Esophagus muscularis mucosa (tissue), 4 donors: ENCODE measurements at places on chromosomes 2 and 18. TPM values are rescaled to one million over a fixed set of nuclear protein-coding genes. Genes with fewer than 3 reads are reported as not detected.

Gene FBXO36
- total RNA-seq = 1.6 TPM

Gene PKDCC
- total RNA-seq = 219 TPM

Gene SNRPD1
- 7.1 TPM for total RNA-seq

Gene ABCG8
- total RNA-seq = not detected

Gene RAB11FIP5
- total RNA-seq = 17.0 TPM

Gene UGT1A4
- total RNA-seq = not detected

Gene ABCG5
- not detected for total RNA-seq

Gene NOL4
- not detected for total RNA-seq

GRCh38 chr2:164498836-164499235 is 122.4 kb downstream of the GRB14 start:
- DNase-seq = no peak

GRCh38 chr18:3867864-3868311 is 417.9 kb downstream of the TGIF1 start:
- no peak for DNase-seq

GRCh38 chr2:177806025-177806424 is 266.6 kb downstream of the PDE11A start:
- DNase-seq = no peak

DNA sequence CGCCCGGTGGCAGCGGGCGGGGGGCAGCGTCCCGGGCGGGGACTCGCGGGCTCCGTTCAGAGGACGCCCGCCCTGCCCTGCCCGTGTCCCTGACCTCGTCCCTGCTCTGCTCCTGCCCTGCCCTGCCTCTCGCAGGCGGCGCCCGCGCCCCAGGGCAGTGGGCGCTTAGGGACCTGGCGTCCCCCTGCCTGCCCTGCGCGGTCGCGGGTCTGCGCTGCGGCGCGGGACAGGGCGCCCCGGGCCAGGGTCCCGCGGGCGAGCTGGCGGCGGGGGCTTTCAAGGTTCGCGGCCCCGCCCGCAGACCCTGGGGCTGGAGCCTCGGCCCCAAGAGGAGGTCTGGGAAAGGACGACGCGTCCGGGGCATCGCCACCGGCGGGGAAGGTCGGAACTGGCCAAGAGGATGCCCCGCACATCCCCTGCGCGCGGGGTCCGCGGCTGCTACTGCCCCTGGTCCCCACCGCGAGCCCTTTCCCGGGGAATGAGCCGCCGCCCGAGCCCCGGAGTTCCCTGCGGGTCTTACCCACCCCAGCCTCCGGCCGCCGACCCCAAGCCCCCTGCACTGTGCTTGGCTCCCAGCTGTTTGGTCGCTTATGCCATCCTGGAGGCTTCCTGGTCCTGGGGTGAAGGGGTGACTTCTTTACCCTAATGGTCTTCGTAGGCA is 679 bp downstream of the RNF144A start:
- no peak for DNase-seq

DNA sequence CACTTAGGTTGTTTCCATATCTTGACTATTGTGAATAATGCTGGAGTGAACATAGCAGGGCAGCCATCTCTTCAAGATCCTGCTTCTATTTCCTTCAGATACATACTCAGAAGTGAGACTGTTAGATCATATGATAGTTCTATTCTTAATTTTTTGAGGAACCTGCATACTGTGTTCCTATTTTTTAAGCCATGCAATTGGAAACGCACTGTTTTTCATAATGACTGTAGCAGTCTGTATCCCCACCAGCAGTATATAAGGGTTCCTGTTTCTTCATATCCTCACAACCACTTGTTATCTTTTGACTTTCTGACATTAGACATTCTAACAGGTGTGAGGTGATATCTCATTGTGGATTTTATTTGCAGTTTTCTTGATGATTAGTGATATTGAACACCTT is 15.5 kb downstream of the NEURL3 start:
- no peak for DNase-seq

DNA sequence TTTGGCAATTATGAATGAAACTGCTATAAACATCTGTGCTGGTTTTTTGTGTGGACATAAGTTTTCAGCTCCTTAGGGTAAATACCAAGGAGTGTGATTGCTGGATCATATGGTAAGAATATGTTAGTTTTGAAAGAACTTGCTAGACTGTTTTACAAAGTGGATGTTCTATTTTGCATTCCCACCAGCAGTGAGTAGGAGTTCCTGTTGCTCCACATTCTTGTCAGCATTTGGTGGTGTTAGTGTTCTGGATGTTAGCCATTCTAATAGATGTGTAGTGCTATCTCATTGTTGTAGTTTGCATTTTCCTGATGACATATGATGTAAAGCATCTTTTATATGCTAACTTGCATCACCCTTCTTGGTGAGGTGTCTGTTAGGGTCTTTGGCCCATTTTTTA is 304.6 kb downstream of the NUP35 start:
- no peak for DNase-seq

DNA sequence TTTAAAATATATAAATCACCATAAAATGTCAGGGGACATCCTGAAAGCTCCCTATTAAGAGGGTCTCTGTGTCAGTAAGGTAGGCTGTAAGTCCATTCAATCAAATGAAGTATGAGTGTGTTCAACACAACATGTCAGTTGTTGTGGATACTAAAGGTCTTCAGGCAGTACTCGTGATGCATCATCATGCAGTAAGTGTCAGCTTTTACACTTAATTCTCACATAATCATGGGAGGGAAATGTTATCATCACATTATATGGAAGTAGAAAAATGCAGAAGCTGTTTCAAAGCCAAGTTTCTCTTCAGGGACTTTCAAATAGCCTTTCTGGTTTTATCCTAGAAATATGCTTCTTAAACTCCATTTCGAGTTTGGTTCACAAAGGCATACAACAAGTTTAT is 477.1 kb upstream of the ID2 start:
- no peak for DNase-seq

GRCh38 chr18:28256166-28256565 is 79.2 kb upstream of the CDH2 start:
- DNase-seq = no peak

DNA sequence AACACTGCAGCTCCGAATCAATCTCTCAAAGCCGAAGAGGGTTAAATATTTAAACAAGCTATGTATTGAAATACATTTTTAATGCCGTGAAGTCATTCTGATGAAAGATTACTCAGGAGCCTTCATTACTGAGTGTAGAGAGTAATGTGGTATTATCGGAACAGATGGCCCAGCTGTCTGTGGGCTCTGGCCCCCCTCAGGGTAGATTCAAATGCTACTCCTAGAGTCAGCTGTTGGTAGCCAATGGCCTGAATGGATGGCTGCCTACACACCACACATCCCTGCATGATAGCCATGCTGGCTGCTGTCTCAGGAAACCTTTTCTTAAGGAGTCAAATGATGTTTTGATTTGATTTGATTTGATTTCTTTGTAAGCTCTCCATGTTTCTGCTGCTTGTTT is 732.3 kb upstream of the CELF4 start:
- no peak for DNase-seq

DNA sequence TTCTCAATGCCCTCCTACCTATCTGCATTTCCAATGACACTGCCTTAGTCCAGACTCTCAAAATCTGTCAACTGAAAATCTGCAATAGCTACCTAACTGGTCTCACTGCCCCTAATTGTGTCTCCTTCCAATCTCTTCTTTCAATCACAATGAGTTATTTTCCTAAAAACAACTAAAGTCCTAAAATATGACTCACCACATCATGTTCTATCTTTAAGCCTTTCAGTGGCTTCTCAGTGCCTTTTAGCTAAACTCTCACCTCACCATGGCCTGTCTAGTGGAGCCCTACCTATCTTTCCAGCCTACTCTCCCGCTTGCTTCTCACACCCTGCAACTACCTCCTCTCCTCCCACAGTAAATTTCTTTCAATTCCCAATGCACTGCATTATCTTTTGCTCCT is 220.9 kb upstream of the PKDCC start:
- DNase-seq = no peak

GRCh38 chr2:10417551-10418335 is 30.4 kb downstream of the ODC1 start:
- no peak for DNase-seq

DNA sequence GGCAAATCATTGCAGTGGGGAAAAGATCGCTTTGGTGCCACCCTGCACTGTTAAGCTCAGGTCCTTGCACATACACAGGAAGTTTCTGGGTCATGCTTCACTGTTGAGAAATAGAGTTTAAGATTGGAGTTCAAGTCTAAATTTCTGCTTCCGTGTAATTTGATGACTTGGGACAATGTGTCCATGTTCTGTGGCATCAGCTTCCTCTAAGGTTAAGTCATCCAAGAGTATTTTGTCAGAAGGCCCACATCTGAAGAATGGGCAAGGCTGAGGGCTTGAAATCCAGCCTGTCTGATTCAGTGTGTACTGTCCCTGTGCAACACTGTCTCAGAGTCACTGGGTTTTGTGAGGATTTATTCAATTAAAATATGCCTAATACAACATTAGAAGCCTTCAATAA is 880.7 kb downstream of the SUCLG1 start:
- DNase-seq = no peak

DNA sequence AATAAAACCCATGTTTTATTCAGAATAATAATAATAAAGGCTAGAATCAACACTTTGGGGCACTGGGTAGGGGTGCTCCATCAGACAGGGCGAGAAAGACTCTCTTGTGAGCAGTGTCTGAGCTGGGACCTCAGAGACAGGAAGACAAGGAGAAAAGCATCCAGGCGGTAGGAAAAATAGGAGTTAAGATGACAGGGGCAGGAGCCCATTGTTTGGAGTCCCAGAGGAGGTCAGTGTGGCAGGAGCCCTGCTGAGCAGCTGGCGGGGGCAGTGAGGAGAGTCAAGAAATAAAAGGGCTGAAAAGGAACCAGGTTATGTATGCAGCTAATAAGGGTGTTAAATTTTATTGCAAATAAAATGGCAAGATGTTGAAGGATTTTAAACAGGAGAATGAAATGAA is 457.4 kb downstream of the FBXO15 start:
- DNase-seq = no peak

DNA sequence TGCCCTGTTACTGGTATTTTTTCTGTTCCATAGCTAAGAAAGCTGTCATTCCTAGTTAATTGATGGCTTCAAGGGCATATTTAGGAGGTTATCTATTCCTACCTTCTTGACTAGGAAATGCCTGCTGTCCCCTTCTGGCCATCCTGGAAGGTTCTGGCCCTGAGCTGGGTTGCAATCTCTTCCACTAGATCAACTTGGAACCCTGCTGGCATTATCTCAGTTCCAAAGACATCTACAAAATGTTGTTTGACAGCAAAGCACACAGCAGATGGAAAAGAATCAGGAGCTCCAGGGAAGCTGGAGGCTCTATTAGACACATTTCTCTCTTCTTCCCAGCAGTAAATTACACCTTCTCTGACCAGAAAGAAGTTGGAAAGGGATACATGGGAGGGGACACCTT is 192.1 kb downstream of the ARHGAP28 start:
- DNase-seq = no peak

GRCh38 chr2:196681510-196681909 is 42.0 kb downstream of the CCDC150 start:
- no peak for DNase-seq

- no peak for DNase-seq
Measured at GRCh38 chr2:211599146-211599545, 939.5 kb downstream of the ERBB4 start.

GRCh38 chr2:86069091-86069685 is 36.5 kb downstream of the POLR1A start:
- no peak for DNase-seq

DNA sequence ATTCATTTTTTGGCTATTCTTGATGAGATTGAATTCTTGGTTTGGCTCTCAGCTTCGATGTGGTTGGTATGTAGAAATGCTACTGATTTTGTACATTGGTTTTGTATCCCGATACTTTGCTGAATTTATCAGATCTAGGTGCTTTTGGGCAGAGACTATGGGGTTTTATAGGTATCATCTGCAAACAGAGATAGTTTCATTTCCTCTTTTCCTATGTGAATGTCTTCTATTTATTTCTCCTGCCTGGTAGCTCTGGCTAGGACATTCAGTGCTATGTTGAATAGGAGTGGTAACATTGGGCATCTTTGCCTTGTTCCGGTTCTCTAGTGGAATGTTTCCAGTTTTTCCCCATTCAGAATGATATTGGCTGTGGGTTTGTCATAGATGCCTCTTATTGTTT is 5.5 kb upstream of the TACR1 start:
- DNase-seq = no peak

DNA sequence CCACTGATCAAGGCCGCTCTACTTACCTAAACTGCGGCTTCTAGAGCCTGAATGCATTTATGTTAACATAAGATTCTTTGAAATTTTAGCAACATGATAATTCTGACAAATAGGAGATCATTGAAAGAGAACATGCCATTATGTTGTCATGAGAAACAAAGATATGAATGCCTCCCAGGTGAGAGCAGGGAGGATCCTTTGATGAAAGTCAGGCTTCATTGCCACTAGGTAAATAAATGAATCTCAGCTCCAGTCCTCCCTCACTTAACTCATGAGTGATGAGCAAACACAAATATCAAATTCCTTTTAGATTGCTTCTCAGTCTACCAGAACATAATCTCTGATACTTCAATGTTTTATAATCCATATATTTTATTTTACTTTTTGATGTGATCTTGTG is 463.2 kb upstream of the CDH7 start:
- DNase-seq = no peak

GRCh38 chr2:126586317-126586716 is 69.6 kb upstream of the GYPC start:
- no peak for DNase-seq
